ENCODE measurements at places on chromosomes 5 and 9.

GRCh38 chr5:119330367-119331183 is 25.2 kb upstream of the TNFAIP8 start:
- no peak for DNase-seq

DNA sequence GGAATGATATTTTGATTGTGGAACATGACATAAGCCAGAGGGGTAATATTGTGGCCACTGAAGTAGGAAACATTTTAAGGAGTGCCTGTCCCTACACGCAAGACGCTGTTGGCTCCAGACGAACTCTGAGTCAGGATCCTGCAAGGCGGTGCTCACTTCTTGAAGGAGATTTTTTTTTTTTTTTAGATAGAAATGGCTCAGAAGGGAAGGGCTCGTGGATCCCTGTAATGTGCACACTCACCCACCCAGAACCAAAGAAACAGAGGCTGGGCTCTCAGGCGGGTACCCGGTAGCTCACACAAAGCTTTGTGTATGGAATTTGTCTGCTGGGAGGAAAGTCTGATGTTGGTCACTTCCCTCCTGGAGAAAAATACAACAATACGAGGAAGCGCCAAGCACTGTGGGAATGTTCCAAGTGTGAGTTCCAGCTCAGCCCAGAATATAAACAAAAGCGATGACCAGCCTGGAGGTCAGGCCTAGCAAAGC is 25.7 kb downstream of the RAPGEF1 start:
- DNase-seq: peak; percentile 80

DNA sequence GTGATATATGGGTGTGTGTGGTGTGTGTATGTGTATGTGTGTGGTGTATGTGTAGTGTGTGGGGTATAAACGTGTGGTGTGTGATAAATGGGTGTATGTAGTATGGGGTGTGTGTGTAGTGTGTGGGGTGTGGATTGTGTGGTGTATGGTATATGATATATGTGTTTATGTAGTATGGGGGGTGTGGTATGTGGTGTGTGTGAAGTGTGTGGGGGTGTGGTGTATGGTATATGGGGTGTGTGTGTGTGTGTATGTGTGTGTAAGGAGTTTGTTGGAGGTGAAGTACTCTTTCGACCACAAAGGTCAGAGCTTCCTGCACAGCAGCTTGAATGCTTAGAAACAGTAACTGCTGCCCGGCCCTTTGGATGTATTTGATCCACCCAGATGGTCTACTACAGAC is 145.2 kb upstream of the IQGAP2 start:
- DNase-seq: no peak

DNA sequence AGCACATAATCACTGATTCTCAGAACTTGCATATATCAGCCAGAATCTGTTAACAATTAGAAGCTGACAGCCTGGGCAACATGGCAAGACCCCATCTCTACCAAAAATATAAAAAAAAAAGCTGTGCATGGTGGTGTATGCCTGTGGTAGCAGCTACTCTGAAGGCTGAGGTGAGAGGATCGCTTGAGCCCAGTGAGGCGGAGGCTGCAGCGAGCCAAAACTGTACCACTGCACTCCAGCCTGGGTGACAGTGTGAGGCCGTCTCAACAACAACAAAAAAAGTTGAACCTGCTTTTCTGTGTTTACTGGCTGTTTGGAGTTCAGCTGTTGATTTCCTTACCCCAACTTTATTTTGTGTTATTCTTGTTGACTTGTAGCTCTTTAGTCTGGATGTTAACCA is 66.8 kb downstream of the GOLPH3 start:
- DNase-seq: no peak

DNA sequence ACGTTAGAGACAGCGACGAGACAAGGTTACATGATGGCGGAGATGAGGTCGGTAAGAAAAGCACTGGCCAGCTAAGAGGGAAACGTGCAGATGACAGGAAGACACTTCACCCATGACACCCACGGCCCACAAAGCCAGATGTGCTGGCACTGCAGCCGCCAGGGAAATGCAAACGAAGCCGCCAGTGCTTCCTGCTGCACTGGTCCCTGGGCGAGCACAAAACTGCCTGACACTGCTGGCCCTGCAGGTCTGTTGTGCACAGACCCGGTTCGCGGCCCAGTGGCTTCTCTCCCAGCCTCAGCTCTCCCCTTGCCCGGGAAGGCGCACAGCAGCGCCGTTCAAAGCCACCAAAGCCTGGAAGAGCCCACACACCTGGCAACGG is 20.3 kb downstream of the QSOX2 start:
- DNase-seq: no peak

DNA sequence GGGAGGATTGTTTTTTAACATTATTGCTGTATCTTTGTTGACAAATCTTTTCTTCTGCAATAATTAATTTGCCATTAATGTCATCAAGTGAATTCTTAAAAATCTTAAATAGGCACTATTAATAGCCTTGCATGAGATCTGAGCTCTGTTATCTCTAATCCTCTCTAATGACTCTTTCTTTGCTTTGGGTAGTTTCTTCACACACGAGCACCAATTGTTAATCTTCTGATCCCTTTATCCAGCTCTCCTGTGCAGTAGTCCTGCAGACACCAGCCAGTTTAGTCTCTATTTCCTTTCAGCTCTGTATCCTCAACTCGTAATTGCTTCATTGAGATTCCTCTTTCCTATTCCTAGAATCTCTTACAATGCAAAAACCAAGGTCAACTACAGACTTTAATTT is 8.1 kb downstream of the SPINK14 start:
- no peak for DNase-seq

- no peak for DNase-seq
Observed at GRCh38 chr5:55407059-55407684, 99.4 kb downstream of the MTREX start.

GRCh38 chr9:130430734-130431535 is 13.8 kb upstream of the ASS1 start:
- no peak for DNase-seq

- DNase-seq: no peak
Observed at GRCh38 chr5:97838214-97838613, 655.2 kb upstream of the RIOK2 start.

GRCh38 chr9:124266826-124267201 is 9.1 kb downstream of the NEK6 start:
- DNase-seq: no peak

- DNase-seq: peak; percentile 29
Observed at GRCh38 chr9:34451135-34451534, 7.2 kb downstream of the FAM219A start.

DNA sequence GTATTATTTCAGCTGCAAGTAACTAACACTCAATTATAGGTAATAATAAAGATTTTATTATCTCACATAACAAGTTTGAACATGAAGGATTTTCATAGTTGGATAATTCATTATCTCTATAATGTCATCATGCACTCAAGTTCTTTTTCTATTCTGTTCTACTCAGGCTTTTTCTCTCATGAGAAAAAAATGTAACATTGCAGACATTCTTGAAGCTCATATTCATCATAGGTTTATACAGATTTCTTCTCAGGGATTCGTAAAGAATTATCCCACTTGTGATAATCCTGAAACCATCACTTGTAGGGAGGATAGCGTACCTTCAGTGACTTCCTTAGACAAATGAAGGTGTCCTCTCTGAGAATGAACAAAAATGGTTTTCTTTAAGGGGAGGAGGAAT is 150.3 kb downstream of the XRCC4 start:
- DNase-seq: no peak

- DNase-seq: no peak
Observed at GRCh38 chr5:14737291-14737690, 72.8 kb downstream of the OTULIN start.

- DNase-seq: no peak
Observed at GRCh38 chr5:14261235-14261634, 118.1 kb downstream of the TRIO start.

DNA sequence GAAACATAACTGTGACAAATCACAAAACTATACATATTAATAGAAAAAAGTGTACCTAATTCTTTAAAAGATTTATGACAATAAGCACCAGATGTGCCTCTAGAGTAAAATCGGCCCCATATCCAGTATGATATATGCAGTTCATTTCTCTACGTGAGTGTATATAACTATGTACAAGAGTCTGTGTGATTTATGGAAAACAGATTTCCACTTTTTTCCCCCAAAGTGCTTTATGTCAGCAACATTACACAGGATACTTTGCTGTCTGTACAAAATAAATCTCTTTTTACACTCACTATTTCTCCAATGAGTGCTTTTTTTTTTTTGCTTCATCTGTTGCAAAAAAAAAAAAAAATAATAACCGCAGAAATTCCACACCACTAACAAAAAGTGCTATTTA is 298.8 kb upstream of the RFX3 start:
- no peak for DNase-seq

DNA sequence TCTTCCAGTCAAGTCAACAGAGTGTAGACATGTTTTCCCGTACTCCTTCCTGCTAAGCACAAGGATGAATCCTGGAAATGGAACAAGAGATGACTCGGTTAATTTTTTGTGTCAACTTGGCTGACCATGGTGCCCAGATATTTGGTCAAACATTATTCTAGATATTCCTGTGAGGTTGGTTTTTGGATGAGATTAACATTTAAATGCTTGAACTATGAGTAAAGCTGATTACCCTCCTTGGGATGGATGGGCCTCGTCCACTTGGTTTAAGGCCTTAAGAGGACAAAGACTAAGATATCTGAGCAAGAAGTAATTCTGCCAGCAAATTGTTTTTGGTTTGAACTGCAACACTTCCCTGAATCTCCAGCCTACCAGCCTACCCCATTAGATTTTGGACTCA is 338.1 kb upstream of the MSX2 start:
- no peak for DNase-seq

DNA sequence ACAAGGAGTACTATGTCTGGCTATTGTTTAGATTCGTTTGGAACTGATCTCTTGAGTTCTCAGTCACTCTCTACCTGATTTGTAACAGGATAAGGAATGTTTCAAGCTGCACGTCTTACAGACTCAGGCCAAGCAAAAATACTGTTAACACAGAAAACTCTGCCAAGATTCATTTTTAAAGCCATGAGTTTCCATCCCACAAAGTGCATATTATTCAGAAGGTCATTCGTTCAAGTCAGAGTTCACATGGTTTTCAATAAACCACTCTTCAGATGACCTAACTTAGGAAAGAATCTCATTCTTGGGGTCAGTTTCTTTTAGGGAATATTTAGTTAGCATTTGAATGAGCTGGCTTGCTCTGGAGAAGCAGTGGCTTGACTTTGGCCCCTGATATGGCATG is 49.3 kb downstream of the F2R start:
- DNase-seq: no peak

GRCh38 chr9:84642553-84643141 is 26.9 kb upstream of the NTRK2 start:
- no peak for DNase-seq

DNA sequence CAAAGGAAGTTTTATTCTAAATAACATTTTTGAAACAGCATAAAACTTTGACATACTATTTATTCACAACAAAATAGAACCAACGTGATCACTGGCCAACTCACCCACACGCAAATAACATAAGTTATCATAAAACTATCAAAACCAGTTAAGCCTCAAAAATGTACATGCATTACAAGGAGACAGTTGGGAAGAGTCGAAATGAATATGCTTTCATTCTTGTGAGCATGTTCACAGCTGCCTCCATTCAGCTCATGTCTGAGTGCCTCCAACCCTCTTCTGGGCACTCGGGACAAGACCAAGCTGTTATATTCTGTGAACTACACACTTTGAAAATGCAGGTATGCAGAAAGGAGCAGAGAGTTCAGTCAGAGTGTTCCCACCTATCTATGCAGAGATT is 284.9 kb downstream of the BNC2 start:
- DNase-seq: no peak

- no peak for DNase-seq
Observed at GRCh38 chr5:96279801-96280542, 153.1 kb downstream of the PCSK1 start.

DNA sequence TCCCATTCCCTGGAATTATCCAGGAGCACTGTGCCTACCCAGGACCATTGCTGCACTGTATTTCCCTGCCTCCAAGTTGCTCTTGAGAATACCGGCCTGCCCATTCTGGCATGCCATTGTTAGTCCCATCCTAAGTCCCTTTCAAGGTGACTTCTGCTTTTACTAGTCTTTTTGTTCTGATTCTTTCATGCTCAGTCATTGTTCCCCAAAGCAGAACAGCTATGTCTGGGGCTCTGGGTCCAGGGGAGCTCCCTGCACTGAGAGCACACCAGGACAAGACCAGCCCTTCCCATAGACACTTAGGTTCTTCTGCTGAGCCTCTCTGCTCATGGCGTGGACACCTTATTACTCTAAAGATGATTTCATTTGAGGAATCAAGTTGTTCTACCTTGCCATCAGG is 388.9 kb upstream of the KLF4 start:
- no peak for DNase-seq

- DNase-seq: no peak
Observed at GRCh38 chr5:131630963-131631350, 4.1 kb downstream of the RAPGEF6 start.

GRCh38 chr5:173486355-173487225 is 129.9 kb downstream of the BOD1 start:
- DNase-seq: no peak

- DNase-seq: no peak
Observed at GRCh38 chr9:123120131-123120530, 86.7 kb downstream of the GPR21 start.

GRCh38 chr9:98099346-98099745 is 19.7 kb downstream of the TRIM14 start:
- no peak for DNase-seq

DNA sequence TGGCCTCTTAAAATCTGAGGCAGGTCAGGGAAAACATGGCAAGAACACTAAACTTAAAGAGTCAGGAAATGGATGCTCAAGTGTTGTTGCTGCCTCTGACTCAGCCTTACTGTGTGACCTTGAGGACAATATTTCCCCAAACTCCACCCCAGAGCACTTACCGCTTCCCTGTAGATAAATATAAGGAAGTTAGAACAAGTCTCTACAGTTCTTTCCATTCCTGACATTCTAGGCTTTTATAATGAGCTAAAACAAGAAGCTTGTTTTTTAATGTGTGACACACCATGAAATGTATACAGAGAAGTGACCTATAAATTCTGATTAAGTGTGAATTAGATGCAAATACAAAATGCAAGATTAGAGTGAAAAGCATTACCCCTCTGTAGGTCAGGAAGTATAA is 129.3 kb downstream of the GRIA1 start:
- no peak for DNase-seq

GRCh38 chr5:168001318-168001717 is 290.1 kb upstream of the WWC1 start:
- no peak for DNase-seq

DNA sequence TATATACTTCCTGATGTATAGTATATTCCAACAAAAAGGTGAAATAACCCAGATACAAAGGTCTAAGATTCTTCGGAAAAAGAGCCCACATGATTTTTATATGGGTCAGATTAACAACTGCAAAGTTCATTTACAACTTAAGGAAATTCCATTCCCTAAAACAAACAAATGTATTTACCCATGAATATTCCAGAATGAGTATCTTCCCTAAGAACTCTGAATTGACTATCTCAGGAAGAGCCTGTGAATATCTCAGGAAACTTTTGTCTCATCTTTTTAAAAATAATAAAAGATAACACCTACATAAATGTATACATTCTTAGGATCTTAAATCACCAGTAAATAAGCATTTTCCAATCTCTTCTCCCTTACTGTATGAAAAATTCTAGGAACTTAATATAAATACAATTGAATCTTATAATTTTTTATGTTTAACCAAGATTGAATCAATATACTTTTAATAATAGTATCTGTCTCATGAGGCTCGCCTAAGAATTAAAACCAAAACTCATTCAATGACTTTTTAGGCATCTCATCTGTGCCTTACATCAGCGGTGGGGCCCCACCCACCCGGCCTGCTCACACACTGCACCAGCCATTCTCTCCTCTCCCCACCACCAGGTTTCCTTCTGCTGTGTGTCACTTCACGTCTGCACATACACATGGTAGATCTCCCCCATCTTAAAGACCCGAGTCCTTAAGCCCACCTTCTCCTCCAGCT is 78.1 kb downstream of the RAPGEF1 start:
- DNase-seq: no peak

Measured in left cardiac atrium (tissue), 4 donors.